ENCODE measurements at places on chromosomes 5 and 9. TPM values are rescaled to one million over a fixed set of nuclear protein-coding genes. Genes with fewer than 3 reads are reported as not detected.

GRCh38 chr5:149782018-149782894 is 52.1 kb downstream of the PPARGC1B start:
- DNase-seq, result no peak

DNA sequence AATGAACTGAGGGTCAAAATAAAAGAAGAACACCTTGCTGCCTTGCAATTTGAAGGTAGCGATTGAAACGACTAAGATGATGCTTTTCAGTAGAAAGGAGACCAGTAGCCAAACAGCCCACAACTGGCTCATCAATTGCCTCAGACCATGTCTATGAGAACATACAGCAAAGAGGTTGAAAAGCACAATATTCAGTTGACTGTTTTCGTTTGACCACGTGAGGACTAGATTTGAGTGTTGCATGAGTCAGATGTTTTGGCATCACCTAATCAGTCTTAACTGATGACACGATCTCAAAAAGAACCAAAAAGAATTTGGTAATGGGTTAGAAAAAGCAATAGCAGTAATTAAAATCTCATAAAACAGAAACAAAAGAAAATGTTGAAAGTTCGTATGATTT is 82.7 kb upstream of the IL7R start:
- DNase-seq, result no peak

The TMOD1 gene
- 1.3 TPM for total RNA-seq

The PCBD2 gene
- total RNA-seq, result 7.6 TPM

DNA sequence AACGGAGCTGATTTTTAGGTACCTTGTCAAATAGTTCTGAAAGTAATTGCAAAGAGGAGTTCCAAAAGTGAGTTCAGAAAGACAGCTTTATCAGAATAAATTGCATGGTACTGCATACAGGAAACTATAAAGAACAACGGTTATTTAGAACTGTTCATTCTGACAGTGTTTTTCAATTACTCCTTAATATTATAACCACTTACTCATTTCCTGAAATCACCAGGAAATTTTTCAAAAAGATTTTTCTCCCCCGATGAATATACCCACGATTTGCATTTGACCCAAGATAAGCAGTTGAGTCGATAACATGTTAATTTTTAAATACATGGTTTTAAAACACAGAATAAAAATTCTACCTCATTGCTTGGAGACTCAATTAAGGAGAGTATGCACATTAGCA is 9.4 kb downstream of the DOCK8 start:
- no peak for DNase-seq

- DNase-seq, result peak; percentile 82
These were observed 544 bp downstream of the NPM1 start for GRCh38 chr5:171387970-171388815.

The PCDHB5 gene
- total RNA-seq, result 1.0 TPM

- DNase-seq, result no peak
These were observed 2.0 kb downstream of the NRG2 start for GRCh38 chr5:140041099-140041491.

- DNase-seq, result peak; percentile 92
These were observed 170.5 kb downstream of the ARHGEF28 start for GRCh38 chr5:73796164-73797131.

GRCh38 chr5:142686210-142686734 is 382 bp upstream of the FGF1 start:
- DNase-seq, result peak; percentile 61

The SLC46A2 gene
- not detected for total RNA-seq

The CTSV gene
- 10.7 TPM for total RNA-seq

- peak; percentile 21 for DNase-seq
These were observed 87.9 kb downstream of the MRPS27 start for GRCh38 chr5:72231991-72232703.

GRCh38 chr9:36407122-36407723 is 7.2 kb upstream of the RNF38 start:
- peak; percentile 64 for DNase-seq

DNA sequence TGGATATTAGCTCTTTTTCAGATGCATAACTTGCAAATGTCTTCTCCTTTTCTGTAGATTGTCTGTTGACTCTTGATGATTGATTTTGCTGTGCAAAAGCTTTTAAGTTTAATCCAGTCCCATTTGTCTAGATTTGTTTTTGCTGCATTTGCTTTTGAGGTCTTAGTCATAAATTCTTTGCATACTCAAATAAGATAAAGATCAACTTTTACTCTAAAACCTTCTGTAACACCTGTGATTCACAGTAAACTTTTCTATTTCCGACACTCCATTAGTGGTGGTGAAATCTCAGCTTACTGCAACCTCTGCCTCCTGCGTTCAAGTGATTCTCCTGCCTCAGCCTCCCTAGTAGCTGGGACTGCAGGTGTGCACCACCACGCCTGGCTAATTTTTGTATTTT is 239.0 kb upstream of the ST8SIA4 start:
- no peak for DNase-seq

DNA sequence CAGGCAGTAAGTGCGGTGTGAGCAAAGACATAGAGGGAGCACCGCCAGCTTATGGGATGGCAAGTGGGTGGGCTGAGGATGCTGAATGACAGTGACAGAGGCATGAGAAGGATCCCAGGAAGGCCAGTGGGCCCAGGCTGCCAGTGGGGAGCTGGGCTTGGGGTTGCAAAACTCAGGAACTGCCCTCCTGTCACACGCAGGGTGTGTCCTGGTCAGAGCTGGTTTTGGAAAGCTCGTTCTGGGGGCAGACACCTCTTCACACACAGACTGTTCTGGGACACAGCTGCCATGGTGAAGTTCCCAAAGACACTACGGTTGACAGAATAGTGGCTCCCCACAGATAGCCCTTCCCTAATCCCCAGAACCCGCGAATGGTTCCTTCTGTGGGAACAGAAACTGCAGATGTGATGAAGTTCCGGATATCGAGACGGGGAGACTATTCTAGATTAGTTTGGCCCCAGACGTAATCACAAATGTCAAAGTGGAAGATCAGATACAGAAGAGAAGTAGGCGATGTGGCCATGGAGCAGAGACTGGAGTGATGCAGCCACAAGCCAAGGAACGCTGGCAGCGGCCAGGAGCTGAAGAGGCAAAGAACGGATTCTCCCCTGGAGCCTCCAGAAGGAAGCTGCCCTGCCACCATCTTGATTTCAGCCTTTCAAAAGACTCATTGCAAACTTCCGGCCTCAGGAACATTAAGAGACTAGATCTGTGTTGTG is 159.0 kb downstream of the COL23A1 start:
- DNase-seq, result no peak

The SLC4A9 gene
- not detected for total RNA-seq

The PAPPA gene
- total RNA-seq, result 0.39 TPM

The GSN gene
- total RNA-seq, result 125 TPM

- DNase-seq, result no peak
These were observed 154.3 kb downstream of the NFIB start for GRCh38 chr9:14159440-14160216.

DNA sequence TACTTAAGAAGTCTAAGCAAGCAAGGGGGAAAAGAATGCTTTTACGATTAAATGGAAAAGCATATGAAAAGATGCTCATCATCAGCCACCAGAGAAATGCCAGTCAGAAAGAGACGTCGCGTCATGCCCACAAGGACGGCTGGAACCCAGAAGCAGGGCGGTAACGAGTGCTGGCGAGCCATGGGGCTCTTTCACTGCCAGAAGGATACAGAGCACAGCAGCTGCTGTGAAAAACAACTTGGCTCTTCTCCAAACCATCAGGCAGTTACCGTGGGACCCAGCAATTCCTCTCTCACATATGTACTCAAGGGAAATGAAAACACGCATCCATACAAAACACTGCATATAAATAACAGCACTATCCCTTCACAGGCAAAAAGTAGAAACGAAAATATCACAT is 95.5 kb downstream of the CAMSAP1 start:
- DNase-seq, result no peak

The FCN1 gene
- not detected for total RNA-seq

The TMC1 gene
- not detected for total RNA-seq

DNA sequence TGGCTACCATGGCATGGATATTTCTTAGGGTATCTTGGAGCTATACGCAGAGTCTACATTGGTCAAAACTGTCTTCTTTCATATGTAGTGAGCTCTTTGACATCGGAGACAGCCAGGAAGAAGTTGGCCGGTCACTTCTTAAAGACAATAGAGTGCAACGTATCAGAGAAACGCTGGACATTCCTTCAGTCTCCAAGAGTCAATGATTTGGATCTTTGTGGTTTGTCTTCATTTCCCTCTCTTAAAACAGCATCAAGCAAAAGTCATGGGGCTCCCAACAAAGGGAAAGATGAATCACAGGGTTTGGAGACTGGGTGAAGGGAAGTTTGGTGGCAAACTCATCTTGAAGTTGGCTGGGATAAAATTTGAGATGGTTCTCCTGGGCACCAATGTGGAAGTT is 320.1 kb downstream of the AGTPBP1 start:
- DNase-seq, result no peak

- DNase-seq, result no peak
These were observed 13.4 kb upstream of the GAPT start for GRCh38 chr5:58477760-58478376.

The PCDHA1 gene
- 0.45 TPM for total RNA-seq

- peak; percentile 21 for DNase-seq
These were observed 14.9 kb upstream of the CARD19 start for GRCh38 chr9:93081081-93081529.

GRCh38 chr9:128685636-128686489 is 3.2 kb upstream of the SET start:
- DNase-seq, result no peak

The SMIM32 gene
- total RNA-seq, result not detected

All from H4 (cell line).